ENCODE measurements at places on chromosomes 5 and 9.

DNA sequence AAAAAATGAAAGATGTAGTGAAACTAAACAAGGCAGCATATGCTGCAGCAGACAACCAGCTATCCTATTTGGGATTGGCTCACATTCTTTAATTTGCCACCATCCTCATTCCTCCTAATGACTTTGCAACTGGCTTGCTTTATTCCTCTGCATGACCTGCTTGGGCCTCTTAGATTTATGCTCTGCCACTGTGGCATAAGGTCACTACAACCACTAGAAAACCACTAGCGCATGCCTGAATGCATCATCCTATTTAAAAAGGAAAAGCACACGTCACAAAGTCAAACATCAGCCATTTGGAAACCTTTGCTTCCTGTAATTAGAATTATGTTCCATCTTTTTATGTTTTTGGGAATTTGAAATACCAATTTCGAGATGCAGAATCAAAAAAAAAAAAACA lies 40.8 kb upstream of the CCDC152 start:
- DNase-seq = peak; percentile 79

DNA sequence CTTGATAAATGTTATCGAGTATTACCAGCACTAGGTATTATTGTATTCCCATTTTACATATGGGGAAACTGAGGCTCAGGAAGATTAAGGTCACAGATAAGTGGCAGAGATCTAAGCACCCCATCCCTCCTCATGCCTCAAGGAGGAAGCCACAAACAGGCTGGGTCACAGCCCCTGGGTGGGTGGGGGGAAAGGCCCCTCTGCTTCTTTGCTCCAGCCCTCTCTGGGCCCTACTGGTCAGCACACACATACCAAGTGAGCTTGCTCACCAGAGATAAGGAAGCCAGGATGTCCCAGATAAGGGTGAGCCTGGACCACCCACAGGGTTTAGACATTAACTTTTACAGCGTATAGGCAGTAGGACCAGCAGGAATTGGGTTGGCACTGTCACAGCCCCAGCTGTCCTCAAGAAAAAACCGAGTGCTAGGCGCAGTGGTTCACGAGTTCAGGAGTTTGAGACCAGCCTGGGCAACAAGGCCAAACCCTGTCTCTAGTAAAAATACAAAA lies 45.3 kb downstream of the STK10 start:
- DNase-seq = peak; percentile 77

DNA sequence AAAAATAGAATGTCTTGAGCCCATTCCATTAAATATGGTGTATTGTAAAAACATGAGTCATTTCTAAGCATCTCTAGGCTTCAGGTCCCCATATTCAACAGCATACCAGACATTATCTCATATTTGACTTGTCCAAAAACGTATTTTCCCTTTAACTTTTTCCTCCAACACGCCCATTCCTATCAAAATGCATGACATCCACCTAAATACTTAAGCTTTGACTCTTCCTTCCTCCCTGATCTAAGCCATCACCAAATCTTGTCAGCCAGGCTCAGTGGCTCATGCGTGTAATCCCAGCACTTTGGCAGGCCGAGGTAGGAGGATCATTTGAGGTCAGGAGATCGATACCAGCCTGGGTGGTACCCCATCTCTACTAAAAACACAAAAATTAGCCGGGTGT lies 23.9 kb downstream of the VCP start:
- no peak for DNase-seq

- DNase-seq = no peak
Observed at GRCh38 chr9:120431268-120431667, 148.7 kb downstream of the CDK5RAP2 start.

GRCh38 chr9:557601-558201 lies 283.8 kb upstream of the DMRT1 start:
- DNase-seq = no peak

- DNase-seq = no peak
Observed at GRCh38 chr9:12739014-12739652, 35.7 kb upstream of the LURAP1L start.

DNA sequence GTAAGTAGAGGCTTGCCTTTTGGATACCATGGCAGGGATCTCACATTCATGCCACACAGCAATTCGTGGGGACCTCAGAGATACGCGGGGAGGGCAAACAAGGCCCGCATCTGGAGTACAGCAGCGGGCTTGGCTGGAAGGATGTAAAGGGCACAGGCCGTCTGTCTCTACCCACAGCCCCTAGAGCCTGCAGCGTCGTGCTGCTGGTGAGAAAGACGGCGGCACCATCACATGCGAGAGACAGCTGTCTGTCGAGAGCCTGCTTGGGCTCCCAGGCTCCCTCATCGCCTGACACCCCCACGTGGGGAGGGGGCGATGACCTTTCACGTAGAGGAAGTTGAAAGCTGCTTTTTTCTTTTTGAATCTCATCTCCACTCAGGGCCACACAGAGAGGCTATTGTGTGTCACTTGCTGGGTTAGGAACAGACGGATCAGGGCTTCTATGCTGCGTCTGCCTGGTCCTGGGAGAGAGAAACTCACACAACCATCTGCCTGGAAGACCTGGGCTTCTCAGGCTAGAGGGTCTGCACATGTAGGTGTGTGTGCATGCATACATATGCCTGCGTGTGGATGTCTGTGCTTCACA lies 134.6 kb upstream of the PPP1R26 start:
- no peak for DNase-seq

DNA sequence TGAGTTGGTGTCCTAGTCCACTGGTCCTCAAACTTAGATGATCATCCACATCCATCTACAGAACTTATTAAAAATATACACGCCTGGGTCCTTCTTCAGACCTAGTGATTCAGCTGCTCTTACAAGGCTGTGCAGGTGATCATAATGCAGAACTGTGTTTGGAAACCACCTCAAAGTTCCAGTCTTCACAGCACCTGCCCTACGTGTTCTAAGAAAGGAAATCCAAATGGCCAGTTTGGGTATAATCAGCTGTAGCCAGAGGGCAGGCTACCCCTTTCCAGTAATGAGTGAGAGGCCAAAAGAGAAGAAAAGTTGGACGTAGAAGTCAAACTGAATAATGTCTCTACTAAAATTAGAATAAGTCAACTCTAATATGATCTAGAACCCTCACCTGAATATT lies 15.4 kb downstream of the REEP5 start:
- no peak for DNase-seq

- DNase-seq = no peak
Observed at GRCh38 chr9:16325966-16326365, 544.5 kb downstream of the BNC2 start.

- peak; percentile 42 for DNase-seq
Observed at GRCh38 chr9:2267181-2267745, 252.1 kb downstream of the SMARCA2 start.

- no peak for DNase-seq
Observed at GRCh38 chr5:65874241-65874640, 52.1 kb upstream of the ERBIN start.

DNA sequence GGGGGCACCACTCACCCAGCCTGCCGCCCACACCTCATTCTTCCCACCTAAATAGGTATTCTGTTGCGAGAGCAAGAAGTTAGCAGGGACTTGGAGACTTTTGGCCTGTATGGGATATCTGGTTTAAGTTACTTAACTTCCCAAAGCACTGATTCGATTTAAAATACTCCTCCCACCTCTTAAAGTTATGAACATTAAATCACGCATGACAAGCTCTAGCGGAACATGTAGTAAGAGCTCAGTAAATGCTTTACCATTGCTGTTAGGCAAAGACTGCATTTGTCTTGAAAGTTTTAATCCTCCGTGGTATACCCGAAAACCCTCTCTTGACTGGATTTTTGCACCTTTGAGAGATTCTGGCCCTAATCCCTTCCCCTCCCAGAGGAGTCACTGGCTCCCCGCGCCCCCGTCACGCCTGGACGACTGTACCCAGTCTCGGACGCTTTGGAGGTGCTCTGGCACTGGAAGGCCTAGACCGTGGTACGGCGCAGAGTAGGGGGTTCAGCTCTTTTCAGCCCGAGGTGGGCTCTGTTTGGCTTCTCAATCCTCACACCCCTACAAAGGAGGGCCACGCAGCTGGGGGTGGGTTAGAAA lies 4.4 kb downstream of the GDNF start:
- DNase-seq = peak; percentile 53

DNA sequence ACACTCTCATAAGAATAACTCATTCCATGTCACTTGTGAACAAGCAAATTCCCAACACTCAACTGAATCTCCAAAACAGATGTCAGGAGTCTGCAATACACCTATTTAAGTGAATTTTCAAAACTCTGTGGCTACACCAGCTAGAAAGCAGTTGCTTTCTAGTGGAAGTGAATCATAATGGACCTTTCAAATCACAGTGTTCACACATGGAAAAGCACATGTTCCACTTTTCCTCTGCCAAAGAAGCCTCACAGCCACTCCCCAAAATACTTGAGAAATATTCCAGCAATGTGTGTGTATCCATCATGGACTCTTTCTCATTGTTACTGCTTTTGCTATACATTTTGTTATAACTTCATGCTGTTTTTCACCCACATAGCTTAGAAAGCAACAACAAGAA lies 17.4 kb downstream of the MARCHF3 start:
- peak; percentile 73 for DNase-seq

- no peak for DNase-seq
Observed at GRCh38 chr5:118775790-118776499, 212.4 kb downstream of the DTWD2 start.

DNA sequence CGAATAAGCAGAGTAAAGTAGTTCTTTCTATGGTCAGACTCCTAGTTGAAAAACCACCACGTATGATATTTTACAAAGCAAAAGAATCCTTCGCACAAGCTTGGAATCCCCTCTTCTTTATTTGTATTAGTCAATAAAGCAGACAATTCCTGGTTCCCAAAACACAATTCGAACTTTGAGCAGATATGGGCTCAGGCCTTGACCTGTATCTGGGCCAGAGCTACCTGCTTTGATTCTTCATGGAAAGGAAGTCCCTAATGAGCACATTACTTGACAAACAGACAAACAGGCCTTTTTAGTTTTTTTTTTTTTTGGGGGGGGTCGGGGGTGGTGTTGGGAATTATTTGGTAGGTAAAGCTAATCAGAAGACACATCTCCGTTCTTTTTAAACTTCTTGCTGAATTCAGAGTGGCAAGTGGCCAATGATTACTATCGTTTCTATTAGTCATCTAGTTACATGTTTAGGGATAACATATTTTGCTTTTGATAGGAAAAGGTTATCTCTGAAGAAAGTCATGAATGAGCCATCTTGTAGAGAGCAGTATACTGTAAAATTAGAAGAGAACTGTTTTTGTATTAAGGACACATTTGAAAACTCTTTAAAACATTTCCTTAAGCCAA lies 116.6 kb upstream of the HMHB1 start:
- no peak for DNase-seq

DNA sequence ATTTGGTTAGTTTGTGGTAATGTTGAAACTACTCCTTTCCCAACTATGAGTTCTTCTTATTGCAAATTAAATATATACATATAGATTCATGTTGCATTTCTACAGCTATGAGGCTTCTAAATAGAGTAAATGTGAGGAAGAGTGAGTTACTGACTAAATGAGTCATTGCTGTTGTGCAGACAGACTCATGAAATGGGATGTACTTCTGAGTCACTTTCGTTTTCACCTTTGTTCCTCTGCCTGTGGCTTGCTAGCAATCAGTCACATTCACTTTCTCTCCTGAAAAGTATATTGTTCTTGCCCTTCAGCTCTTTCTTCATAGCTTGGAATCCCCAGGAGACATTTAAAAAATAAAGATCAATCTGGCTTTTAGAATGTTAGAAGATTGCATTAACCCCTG lies 295.5 kb upstream of the SMC2 start:
- peak; percentile 89 for DNase-seq

DNA sequence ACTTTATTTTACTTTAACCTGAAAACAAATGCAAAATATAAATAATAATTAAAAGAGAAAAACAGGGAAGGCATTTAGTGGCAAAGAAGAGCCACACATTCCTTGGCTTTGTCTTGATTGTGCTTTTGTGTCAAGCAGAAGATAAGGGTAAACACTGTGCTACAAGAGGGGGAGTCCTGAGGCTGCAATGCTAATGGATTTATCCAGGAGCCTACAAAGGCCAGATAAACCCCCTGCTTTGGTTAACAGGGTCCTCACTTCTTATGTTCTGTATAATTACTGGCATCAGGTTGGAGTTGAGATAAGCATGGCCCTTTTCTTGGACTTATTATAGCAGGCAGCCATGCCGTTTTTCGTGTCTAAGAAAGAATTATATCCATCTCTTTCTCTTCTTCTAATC lies 302.8 kb downstream of the EFNA5 start:
- no peak for DNase-seq

- peak; percentile 97 for DNase-seq
Observed at GRCh38 chr9:35923927-35924763, 14.9 kb downstream of the SPAAR start.

- no peak for DNase-seq
Observed at GRCh38 chr5:137279521-137280231, 219.4 kb downstream of the SPOCK1 start.

- no peak for DNase-seq
Observed at GRCh38 chr5:179978792-179979191, 71.1 kb upstream of the TBC1D9B start.

DNA sequence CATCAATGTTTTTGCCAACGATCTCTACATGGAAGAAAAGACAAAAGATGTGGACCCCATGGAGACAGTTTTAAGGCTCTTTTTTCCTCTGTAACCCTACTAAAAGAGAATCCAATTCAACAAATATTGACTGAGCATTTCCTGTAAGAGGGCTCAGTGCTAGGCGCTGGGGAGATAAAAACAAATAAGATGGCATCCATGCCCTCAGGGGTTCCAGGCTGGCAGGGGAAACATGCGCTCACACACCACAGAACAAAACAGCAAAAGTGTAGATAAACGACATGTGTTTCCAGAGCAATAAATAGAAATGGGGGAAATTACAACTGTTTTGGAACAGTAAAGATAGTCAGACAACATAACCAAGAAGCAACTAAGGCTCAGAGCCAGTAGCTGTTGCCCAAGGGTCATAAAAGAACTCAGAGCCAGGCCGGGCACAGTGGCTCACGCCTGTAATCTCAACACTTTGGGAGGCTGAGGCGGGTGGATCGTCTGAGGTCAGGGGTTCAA lies 25.2 kb downstream of the ZNF608 start:
- no peak for DNase-seq

GRCh38 chr5:67660149-67660548 lies 463.6 kb upstream of the CD180 start:
- no peak for DNase-seq

GRCh38 chr5:79849486-79850315 lies 141.4 kb downstream of the MTX3 start:
- DNase-seq = no peak

DNA sequence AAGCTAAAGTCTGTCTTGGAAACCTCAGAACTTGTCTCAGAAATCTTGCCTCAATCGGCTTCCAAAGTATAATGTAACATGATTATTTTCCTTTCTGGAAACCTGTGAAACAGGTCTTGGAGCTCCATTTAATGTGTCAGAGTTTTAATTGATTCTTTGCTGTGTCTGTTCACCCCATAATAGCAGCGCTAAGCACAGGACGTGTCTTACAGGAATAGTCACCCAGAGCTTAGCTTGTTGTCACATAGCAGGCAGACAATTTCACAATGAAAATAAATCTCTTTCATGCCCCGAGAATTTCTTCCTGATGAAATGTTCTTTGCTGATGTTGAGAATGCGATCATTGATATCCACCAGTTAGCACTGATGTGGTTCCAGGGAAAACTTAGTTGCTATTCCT lies 40.2 kb upstream of the PTPN3 start:
- no peak for DNase-seq
